ENCODE measurements at places on chromosomes 2 and 18.

- DNase-seq: no peak
Measured at GRCh38 chr2:21396252-21396651, 272.5 kb downstream of the TDRD15 start.

GRCh38 chr2:144248350-144249034, 271.4 kb downstream of the ZEB2 start:
- DNase-seq: no peak

DNA sequence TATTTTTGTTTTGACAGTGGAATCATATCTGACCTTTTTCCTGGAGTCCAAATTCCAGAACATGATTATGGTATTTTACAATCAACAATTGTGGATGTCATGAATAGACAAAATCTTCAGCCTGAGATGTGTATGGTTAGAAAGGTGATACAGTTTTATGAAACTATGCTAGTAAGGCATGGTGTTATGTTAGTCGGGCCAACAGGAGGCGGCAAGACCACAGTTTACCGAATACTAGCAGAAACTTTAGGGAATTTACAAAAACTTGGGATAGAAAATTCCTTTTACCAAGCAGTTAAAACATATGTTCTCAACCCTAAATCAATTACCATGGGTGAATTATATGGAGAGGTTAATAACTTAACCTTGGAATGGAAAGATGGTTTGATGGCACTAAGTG, 137.0 kb downstream of the DNAH6 start:
- no peak for DNase-seq

DNA sequence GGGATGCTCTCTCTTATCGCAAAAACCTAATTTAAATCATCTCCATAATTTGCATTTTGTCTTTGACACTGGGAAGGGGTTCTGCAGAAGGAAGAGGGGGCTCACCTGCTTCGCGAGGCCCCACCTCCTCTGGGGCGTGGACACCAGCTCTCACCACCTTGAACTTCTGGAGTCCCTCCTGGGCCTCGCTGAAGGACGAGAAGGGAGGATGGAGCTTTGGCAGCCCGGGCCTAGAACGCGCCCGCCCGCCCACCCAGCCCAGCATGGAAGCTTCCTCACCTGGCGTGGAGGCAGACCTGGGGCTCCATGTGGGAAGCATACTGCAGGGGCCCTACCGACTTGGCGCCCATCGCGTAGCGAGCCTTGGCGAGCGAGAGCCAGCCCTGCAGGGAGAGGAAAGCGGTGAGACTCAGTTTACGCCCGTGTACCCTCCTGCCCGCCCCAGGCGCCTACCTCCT, 1.1 kb upstream of the IMP4 start:
- DNase-seq: no peak
